Stimulated activated CD8-positive, alpha-beta memory T cell treated with anti-CD3 and anti-CD28 coated beads, Interleukin-2, amount 100 ng/mL, for 1 hour (primary cell): ENCODE measurements at places on chromosomes 5 and 9.

- DNase-seq, result no peak
Observed at GRCh38 chr5:111228520-111229220, 4.5 kb downstream of the CAMK4 start.

DNA sequence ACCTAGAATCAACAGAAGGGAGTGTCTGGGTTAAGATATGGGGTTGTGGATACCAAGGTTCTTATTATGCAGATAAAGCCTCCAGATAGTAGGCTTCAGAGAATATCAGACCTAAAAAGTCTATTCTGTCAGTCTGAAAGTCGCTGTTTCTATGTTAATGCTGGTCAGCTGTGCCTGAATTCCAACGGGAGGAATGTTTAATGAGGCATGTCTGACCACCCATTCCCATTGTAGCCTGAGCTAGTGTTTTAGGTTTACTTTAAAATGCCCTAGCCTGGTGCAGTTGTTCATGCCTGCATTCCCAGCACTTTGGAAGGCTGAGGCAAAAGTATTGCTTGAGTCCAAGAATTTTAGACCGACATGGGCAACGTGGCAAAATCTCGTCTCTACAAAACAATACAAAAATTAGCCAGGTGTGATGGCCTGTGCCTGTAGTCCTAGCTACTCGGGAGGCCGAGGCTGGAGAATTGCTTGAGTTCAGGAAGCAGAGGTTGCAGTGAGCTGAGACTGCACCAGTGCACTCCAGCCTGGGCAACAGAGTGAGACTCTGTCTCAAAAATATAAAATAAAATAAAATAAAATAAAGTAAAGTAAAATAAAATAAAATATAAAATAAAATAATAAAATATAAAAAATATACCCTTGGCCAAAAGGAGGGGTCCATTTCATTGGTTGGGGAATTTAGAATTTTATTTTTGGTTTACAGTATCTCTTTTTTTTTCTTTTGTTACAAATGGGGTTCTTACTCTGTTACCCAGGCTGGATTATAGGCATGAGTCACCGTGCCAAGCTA is 7.8 kb upstream of the SOX30 start:
- no peak for DNase-seq

DNA sequence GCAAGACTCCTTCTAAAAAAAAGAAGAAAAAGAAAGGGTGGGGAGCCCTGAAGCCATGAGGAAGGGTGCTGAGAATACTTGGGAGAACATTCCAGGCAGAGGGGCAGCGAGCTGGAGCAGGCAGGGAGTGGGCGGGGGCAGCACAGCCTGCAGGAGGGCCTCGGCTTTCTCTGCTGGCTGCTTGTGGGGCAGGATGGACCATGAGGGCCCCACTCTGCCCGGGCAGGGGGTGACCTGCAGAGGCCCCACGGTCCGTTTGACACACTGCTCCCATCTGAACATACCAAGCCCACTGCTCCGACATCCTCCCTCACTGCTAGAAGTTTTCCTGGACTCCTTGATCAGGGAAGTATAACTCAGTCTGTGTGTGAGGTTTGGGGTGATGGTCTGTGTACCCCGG is 11.7 kb upstream of the NUP214 start:
- DNase-seq, result no peak

DNA sequence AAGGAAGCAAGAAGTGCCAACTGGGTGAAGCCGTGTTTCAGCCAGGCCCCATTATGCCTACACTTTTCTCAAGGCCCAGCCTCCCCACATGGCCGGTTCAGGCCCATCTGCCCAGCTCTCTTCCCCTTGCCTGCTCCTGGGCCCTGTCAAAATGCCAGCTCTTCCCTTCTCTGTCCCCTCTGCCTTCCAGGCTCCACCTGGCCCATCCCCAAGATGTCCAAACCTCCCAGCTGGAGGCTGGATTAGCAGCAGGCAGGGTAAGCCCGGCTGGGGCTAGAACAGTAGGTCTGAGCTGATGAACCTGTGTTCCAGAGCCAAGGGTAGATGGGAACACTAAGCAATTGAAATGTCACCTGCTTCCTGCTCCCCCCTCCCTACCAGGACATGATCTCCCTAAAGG is 64.1 kb upstream of the HSPA9 start:
- no peak for DNase-seq

- no peak for DNase-seq
Observed at GRCh38 chr5:176816043-176816745, 5.8 kb downstream of the UNC5A start.

GRCh38 chr9:72363236-72363635 is 1.8 kb downstream of the ZFAND5 start:
- DNase-seq, result no peak

GRCh38 chr9:113954591-113954990 is 78.5 kb downstream of the ZNF618 start:
- no peak for DNase-seq

GRCh38 chr5:141941779-141942178 is 16.2 kb downstream of the PCDH12 start:
- no peak for DNase-seq

DNA sequence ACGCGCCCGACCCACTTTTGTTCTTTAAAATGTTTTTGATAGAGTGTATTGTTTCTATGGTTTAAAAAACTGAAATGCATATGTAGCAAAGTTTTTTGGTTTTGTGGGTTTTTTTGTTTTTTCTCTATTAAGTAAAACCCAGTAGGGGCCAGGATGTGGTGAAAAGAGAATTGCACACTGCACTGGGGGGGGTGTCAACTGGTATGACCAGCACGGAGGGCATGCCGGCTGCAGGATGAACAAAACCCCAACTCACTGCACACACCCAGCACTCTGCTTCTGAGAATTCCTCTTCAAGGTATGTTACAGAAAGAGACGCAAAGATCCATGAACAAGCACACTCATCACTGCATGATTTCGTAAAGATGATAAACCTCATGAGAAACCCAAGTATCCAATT is 75.0 kb downstream of the STK10 start:
- peak; percentile 60 for DNase-seq

DNA sequence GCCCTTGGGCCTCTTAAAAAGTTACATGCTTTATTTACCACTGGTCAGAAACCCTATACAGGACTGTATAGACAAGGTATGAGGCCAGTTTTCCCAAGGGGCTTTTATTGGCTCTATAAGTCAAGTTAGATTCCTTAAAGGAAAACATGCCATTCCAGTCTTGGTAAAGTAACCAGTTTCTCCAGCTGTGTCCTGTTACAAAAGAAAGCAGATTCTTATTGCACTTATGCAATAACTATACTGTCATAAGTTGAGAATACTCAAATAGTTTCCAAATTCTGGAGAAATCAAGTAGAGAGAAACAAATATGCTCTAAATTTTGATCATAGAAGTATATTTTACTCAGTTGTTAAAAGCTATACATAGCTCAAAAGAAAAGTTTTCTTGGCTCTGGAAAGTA is 47.2 kb downstream of the PTGS1 start:
- no peak for DNase-seq

DNA sequence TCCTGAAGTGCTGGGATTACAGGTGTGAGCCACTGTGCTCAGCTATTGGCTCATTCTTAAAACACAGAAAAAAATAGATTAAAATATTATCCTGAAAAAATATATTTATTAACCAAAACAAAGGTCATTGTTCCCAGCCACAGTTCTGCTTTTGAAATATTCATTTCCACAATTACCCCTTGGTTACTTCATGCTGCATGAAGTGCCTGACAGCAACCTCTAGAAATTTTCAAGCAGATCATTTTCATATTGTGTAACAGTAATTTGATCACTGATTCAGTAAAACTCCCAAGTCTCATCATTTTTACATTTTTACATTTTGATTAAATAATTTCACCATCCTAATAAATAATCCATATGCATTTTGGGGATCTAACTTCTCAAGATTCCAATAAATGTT is 18.8 kb upstream of the GNAQ start:
- no peak for DNase-seq

DNA sequence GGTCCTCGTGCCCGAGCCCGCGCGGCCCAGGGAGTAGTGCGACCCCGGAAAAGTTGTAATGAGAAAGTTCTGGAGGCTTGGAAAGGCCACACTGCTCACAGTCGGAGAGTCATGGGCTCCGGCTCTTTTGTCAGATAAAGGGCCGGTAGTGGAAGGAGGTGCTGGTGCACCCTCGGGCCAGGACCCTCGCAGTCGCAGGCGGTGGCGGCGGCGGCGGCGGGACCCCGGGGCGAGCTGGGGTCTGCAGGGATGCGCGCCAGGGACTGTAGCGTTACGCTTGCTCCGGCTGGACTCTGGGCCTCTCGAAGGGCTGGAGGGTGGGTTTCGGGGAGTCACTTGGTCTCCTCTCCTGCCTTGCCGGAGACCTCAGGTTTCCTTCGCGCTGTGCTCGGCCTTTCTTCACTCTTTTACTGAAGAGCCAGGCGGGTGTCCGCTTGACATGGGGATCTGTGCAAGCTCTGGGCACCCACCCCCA is 1.5 kb downstream of the RORB start:
- DNase-seq, result no peak

GRCh38 chr9:136136127-136136925 is 17.7 kb upstream of the TMEM250 start:
- no peak for DNase-seq

DNA sequence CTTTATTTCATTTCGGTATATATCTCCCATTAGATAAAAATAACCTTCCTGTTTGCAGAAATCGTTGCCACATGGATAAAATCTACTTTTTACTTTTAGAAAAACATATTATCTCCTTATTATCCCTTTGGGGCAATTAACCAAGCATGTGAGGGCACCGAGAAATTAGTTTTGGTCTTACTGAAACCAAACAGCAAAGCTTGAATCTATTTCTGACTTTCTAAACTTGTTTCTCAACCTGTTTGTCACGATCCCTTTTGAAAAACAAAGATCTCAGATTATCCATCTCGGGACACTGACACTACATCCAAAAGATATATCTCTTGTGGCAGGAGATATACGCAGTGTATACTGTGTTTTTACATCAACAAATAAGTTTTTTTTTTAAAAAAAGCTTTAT is 2.3 kb downstream of the TUT7 start:
- DNase-seq, result no peak

- DNase-seq, result no peak
Observed at GRCh38 chr5:176844281-176844680, 33.9 kb downstream of the UNC5A start.

- no peak for DNase-seq
Observed at GRCh38 chr5:141476132-141476911, 556 bp downstream of the PCDHGC3 start.

- no peak for DNase-seq
Observed at GRCh38 chr9:97459326-97459725, 42.1 kb upstream of the TMOD1 start.

GRCh38 chr5:101811466-101811865 is 484.6 kb downstream of the SLCO4C1 start:
- no peak for DNase-seq

- no peak for DNase-seq
Observed at GRCh38 chr5:112084149-112084548, 327.2 kb upstream of the NREP start.

- DNase-seq, result no peak
Observed at GRCh38 chr9:133989625-133990365, 2.3 kb downstream of the VAV2 start.

GRCh38 chr9:100591639-100592412 is 13.9 kb downstream of the CAVIN4 start:
- DNase-seq, result no peak

DNA sequence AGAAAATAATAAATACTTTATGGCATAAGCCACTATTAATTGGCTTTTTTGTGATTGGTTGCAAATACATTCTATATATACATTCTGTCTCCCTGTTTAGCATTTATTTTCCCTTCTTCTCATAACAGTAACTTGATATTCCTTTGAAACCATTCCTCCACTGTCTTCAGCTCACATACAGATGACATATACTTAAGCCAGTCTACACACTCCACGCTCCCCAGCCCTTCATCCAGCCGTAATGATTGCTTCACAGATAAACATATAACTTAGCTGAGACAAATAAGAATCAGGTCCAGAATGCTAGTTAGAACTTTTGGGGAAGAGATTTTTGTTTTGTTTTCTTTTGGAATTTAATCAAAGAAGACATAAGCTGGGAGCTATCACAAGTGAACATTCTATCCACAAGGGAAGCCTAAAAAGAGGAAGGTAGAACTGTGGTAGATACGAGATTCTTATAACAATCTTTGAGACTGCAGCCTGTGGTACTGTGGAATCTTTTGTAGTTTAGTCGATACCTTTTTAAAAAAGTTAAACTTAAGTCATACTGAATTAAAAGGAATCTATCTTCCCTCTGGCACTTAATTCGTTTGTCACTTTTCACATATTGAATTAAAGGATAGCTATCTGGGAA is 365.1 kb upstream of the PRR16 start:
- no peak for DNase-seq

DNA sequence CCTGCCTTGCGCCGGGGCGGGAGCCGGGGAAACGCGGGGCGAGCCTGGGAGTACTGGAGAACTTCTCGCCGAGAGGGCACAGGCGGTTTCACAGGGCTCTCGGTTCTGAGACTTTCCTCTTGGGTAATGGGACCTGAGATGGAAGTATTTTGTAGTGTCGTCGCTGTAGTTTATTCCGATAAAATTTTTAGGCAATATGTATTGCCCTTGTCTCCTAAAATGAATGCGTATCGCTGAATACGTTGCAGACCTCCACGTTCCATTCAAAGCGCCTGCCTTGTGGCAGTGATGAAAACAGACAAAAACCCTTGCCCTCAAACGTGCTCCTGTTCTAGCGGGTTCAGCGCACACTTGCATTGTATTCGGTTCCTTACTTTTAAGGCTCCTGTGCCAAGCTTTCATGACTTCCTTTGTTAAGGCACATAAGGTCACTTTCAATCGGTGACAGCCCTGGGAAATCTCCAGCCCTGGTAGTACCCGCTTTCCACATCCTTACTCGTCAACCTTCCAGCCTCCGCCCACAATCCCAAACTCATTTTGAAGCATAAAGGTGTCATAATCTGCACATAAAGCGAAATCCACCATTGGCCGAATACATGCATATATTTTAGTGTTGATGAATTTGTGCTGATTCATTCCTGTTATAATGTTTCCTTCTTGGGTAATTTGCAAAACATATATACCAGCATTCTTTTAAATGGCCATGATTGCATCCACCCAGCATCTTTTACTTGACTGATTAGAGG is 694 bp downstream of the RMI1 start:
- DNase-seq, result no peak

DNA sequence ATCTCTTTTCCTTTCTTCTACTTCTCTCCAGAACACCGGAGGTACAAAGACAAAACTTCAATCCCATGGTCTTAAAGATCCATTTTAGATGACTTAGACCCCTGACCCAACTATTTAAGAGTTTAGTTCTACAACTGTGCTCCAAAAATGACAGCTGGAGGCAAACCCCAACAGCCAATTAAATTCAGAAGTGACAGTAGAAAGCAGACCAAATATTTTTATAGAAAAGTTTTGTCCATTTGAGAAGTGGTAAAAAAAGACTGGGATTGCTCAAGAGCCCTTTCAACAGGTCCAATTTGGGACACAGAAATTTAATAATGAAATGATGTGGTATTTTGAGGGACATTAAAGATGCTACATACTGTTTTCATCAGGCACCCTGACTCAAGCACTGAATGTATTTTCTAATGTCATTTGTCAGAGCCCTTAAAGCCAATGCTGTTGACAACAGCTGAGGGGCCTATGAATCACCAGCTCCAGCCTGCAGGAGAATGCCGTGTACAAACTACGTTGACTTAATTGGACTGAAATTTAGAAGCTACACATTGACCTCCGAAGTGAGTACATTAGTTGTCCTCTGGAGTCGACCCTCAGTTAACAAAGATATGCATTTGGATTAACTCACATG is 147.5 kb upstream of the PIK3R1 start:
- DNase-seq, result no peak
